ENCODE measurements at places on chromosomes 6 and 20.

GRCh38 chr6:118725944-118726343, 74.6 kb upstream of the CEP85L start:
- DNase-seq = peak; percentile 88

- DNase-seq = no peak
Observed at GRCh38 chr20:18272451-18272850, 15.9 kb upstream of the ZNF133 start.

GRCh38 chr6:109979033-109979921, 1.2 kb downstream of the GPR6 start:
- DNase-seq = no peak

DNA sequence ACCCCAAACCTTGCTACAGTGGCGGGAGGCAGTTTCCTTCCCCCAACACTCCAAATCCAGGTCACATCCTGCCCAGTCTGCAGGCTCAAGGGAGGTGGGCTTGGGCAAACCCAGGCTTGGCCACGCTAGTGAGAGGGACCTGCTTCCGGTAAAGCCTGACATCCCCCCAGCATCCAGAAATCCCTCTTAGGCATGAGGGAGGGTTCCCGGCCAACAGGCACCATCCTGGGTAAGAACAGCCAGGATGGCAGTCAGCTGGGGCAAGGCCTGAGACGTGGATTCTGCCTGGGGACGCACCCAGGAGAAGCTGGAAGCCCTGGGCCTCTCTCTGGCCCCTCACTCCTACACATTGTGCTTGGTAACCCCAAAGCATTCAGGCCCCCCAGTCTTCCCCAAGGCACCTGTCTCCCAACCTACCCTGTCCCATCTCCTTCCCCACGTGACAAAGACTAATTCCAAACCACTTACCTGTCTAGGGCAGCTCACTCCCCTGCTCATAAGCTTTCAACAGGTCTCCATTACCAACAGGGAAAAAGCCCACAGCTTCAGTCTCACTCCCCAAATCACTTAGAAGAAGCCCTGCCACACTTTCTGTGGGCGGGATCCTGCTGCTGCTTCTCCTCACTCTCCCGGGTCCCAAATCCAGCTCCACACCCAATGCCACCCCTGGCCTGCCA, 2.1 kb downstream of the C20orf144 start:
- no peak for DNase-seq

DNA sequence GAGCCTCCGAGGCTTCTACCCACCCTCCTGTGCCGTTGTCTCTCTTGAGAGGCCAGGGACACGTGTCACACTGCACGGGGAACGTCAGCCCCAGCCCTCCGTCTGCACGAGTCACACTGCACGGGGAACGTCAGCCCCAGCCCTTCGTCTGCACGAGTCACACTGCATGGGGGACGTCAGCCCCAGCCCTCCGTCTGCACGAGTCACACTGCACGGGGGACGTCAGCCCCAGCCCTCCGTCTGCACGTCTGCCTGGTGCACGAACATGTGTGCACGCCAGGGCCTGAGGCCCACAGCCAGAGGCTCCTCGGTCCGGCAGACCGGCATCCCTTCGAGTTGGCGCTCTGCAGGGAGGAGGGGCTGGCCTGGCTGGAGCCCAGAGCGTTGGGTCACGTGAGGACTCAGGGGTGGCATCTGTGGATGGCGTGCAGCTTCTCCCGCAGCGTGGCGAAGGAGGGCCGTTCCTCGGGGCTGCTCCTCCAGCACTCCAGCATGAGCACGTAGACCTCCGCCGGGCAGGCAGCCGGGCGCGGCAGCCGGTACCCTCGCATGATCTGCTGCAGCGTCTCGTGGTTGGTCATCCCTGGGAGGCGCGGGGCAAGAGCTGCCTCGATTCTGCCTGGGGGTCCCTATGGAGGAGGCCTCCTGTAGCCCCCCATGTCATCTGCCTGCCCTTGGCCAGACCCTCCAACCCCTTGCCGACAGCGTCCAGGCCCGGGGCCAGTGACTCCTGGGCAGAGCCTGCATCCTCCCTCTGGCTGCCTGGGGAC, 3.4 kb upstream of the PTK6 start:
- DNase-seq = no peak

DNA sequence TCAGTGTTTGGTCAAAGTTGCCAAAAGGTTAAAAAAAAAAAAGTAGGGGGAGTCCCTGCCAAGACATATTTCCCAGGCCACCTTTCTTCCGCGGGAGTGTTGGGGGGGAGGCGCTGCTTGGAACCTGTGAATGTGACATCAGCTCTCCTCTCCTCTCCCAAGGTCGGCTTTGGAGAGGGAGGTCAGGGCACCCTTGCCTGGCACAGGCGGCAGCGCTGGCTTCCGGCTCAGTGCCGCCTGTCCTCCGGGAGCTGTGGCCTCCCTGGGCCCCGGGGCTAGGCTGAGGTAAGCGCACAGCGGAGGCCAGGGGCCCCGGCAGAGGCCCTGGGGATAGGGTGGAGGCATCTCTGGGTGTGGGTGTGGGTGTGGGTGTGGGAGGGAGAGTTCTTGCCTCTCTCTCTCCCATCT, 1.9 kb upstream of the EDN1 start:
- DNase-seq = no peak

DNA sequence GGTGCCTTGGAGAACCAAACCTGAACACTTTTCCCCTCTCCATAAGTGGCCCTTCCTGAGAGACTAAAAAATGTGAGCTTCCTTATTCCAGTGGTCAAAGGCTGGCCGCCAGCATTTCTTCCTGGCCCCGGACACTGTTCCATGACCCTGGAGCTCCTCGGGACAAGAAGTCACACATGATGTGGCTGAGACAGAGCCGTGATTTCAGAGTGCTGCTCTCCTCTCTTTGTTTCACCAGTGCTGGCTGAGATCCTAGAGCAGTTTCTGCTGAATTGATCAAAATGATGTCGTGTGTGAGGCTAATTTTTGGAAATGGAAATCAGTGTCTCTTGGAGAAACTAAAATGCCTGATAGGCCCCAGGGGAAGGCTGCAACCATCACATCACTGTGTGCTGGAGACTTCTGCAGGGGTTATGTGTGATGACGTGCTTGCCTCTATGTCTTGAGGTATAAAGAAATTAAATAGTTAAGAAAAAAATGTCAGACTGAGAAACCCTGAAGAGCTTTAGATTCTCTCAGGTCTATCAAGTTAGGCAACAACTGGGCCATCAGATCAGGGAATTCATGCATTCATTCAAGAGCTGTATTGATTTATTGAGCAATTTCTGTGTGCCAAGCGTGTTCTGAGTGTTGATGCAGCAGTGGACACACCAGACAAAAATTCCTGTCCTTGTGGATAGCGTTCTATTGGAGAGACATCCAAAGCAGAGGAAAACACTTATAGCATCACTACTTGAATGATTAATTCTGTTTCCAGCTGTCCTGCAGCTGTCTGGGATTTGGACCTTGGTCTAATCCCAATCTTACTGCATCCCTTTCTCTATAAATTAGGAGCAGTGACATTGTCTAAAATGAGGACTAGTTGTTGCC, 72.7 kb upstream of the CCN6 start:
- DNase-seq = no peak

GRCh38 chr6:15451738-15452137, 205.9 kb downstream of the JARID2 start:
- DNase-seq = no peak

- DNase-seq = no peak
Observed at GRCh38 chr6:127918506-127919427, 17.9 kb upstream of the THEMIS start.

GRCh38 chr6:129709196-129709768, 695 bp downstream of the ARHGAP18 start:
- no peak for DNase-seq

GRCh38 chr20:6663751-6664388, 103.6 kb upstream of the BMP2 start:
- DNase-seq = no peak

GRCh38 chr6:87975561-87975960, 72.1 kb upstream of the SPACA1 start:
- no peak for DNase-seq

DNA sequence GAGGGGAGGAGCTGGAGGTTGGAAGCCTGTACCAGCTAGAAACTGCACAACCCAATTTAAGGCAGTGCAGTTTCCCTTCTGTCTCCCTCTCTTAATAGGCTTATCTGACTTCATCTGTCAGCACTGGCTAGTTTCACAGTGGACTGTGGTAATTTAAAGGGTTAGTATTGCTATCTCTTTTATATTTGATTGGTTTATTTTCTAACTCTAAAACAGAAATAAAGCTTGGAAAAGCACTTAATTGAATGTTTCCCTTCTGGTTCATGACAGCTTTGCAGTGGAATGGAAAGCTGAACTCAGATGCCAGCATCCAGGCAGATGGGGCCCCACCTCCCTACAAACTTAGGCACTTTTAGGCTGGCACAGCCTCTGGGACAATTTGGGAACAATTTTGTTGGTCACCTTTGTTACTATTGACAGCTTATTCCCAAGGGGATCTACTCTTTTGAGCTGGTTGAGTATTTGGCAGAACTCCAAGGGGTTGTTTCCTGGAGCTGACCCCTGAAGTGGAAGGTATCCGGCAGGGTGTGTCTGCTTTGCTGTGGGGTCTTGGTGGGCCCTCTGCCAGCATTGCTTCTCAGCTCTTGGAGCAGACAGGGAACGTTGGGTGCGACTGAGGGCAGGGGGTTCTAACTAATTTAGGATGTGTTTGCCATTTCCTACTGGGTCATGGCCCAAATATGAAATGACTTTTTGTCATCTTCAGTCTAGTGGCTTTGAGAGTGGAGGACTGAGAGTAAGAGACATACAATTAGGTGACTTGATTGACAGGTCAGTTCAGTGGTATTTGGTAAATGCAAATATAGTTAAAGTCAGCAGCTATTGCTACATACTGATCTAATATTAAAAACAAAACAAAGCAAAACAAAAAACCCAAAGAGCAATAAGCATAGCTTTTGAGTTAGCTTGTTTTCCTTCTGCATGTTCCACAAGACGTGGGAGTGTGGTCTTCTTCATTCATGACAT, 9.3 kb downstream of the SH3BGRL2 start:
- DNase-seq = no peak
